ENCODE measurements at places on chromosomes 6 and 20.

DNA sequence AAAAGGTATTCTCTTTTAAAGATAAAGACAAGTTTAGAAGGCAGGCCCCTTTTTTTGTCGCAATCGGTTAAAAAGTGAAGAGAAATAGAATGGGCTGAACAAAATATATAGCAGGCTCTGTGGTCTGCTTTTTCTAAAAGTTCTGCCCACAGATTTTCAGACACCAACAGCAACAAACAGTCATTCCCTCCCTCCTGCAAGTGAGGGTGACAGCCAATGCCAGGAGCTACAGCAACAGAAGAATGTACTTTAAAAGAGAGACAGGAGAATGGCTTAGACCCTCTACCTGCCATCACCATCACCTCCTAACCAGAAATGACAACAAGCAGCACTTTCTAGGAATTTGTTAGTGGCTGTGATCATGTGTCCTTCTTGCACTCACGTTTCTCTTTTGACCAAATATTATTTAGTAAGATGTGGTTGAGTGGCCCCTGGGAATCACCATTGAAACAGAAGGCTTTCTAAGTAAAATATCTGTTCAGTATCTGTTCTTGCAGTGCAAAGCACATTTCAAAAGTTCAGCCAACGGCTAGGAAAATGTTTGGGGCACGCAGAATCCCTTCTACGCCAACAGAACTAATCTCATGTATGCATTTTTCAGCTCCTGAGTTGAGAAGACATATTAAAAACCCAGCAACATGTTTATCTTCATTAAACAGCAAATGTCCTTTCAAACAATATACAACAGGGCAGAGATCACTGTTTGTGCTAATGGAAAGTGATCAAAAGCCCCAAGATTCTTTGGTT, 248.5 kb downstream of the ATXN1 start:
- DNase-seq, result no peak

DNA sequence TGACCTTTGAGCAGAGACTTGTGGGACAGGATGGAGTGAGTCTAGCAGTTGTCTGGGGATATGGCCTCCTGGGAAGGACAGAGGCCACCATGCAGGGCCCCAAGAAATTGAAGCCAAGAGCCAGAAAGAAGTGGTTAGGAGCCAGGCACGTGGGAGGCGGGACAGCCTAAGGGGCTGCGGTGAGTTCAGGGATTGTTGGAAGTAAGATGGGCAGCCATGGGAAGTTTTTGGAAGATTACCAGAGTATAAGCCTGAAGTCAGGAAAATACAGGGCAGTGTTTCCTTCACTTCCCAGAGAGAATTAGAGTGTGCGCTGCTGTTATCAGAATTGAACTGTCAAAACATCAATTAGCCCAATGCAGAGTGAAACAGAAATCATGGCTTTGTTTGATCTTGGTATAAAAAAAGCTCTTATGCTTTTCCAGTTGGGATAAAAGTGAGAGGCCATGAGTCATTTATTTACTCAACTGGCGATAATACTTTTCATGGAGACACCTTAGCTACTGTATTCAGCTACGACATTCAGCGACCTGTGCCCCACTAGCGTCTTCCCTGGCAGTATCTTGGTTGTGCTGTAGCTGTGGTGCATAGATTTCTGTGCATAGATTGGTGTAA, 66.9 kb downstream of the PHACTR2 start:
- peak; percentile 44 for DNase-seq

DNA sequence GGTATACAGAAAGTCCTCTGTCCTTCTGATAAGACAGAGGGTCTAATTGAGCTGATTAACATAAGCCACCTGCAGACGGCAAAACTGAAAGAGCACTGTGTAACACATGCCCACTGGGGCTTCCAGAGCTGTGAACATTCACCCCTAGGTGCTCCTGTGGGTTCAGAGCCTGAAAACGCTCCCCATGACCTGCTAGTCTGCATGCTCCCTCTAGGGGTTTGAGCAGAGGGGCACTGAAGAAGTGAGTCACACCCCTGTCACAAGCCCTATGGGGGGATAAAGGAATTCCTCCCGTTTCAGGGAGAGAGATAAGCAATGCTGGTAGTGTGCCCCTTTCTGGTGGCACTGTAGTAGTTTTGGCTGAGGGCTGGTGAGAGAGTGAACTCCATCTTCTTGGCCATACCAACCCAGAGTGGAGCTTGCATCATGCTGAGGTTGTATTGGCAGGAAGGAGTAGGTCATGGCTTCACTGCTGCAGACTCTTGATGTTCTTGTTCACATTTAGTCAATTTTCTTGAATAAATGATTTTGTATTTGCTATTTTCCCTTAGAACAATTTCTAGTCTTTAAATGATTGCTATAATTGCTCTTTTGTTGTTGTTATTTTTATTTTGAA, 637.5 kb upstream of the MAN1A1 start:
- no peak for DNase-seq

GRCh38 chr6:149065658-149066556, 251.6 kb upstream of the TAB2 start:
- no peak for DNase-seq

GRCh38 chr20:18678549-18679419, 90.9 kb downstream of the DTD1 start:
- DNase-seq, result no peak

DNA sequence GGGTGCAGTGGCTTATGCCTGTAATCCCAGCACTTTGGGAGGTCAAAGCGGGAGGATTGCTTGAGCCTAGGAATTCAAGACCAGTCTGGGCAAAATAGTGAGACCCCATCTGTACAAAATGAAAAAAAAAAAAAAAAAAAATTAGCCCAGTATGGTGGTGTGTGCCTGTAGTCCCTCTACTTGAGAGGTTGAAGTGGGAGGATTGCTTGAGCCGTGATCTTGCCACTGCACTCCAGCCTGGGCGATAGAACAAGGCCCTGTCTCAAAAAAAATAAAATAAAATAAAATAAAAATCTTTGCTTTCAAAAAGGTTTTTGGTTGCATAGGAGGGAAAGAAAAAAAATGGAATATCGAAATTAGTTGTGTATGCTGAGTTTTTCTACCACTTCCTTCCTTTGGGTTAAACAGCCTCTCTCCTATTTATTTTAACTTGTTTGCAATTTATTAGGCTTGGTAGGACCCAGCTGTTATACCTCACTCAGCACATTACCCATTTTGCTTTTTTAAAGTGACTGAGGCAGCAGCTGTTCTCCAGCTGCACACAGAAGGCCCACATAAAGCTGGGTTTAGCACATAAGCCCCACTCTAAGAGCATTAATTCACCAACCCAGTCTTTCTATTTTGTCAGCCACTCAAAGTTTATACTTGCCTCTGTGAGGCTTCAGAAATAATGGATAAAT, 152.3 kb downstream of the ZFAND3 start:
- no peak for DNase-seq

DNA sequence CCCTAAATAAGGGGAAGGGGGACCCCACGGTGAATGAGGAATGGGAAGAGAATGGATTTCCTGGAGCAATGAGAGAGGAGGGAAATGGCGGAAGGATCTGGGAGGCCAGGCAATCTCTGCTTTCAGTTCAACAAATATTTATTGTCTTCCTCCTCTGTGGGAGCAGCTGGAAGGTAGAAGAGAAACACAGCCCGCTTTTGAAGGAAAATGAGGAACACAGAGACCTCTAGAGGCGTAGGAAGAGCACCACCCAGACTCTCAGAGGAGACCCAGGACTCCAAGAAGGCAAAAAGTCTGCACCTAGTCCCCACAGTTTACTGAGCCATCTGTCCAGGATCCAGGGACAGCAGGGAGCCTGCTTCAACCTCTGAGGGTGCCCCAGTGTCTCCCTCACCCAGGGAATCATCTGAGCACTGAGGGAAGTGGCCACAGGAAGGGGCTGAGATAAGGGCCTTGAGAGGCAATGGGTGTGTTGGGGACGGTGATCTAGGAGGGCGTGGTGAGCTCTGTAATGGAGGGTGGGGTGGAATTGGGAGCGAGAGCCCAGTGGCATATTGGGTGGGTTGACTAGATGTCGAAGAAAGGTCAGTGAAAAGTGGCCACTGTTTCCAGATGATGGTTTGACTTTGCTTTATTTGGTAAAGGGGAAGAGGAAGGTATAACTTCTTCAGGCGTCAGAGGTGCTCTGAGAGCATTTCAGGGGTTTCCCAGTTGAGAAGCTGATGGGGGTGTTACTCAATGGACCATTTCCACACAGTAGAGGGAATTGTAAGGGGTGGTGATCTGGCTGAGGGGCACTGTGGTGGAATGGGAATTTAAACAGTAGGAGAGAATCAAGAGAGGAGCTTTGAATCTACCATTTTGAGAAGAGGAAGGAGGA, 610 bp downstream of the PSORS1C1 start:
- peak; percentile 71 for DNase-seq

DNA sequence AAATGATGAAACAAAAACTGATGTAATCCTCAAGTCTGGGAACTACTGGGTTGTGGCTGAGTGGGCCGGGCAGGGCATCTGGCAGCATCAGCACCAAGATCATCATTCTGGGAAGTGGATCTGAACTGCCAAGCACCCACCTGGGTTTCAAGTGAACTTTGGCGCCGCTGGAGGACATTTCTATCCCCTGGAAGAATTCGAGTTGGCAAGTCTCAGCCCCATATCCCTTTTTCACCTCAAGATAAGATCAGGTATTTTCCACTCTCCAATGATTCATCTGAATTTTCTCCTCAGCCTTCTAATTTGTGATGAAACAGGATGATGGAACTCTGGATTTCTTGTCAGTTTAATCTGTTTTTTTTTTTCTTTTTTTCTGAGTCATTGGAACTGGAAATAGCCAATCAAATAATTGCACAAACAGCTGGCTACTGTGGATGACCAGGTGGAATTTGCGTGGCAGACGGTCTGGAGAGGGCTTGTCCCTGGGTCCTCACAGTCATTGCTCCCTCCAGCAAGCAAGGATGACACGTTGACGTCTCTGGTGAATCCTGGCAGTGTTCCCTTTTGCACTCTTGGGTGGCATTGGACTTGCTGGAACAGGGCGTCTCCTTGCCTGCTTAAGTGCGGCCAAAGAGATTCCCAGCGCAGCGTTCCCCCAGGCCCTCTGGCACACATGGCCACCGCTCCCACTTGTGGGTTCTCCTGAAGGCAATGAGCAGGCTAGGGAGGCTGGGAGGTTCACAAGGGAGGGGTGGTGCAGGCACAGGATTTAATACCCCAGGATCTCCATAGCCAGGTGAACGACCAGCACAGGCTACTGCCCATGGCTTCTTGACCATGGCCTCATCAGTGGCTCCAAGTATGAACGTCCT, 80.4 kb downstream of the DHX35 start:
- DNase-seq, result no peak

DNA sequence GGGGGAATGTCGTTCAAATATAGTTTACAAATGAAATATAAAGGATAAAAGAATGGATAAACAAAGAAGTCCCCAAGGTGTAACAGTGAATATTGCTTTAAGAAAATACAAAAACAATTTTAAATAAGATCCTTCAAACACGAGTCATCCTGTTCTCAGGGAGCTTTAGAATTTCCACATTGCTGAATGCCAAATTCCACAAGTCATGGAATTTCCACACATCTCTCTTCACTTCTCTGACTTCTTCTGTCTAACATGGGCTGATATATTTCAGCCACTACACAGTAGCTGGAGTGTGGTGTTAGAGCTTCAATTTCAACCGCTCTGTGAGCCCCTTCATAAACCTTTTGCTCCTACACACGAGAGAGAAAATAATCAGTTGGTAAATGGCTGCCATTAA, 28.0 kb downstream of the IL22RA2 start:
- DNase-seq, result peak; percentile 25

DNA sequence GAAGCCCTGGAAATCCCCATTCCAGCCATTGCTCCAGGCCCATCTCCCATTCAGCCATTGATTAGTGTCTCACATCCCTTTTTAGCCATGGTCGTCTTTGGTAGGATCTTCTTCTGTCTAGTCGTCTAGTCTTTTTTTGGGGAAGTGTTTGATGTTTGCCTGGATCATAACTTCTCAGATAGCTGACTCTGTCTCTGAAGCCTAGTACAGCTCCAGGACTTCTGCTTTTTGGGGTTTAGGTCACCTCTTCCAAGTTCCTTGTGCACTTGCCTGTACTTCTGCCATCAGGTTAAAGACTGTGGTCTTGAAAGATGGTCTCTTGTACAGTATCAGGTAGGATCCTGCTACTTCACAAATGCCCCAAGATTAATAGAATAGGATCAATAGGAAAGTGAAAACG, 553.5 kb downstream of the PKHD1 start:
- no peak for DNase-seq

DNA sequence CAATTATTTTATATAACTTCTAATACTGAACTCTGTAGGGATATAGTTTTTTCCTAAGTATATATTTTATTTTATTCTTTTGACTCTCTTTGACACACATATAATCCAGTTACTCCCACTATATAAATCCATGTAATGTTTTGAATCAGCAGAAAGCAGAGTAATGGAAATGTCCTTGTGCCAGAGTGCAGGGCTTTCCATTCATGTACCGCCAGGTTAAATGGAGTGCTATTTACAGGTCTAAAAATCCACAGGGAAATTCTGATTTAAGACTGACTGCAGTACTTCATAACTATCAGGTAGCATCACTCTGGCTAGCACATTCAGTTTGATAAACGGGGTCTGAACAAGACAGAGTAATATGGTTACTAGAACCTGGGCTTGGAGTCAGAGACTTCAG, 626.8 kb downstream of the COL12A1 start:
- DNase-seq, result no peak

DNA sequence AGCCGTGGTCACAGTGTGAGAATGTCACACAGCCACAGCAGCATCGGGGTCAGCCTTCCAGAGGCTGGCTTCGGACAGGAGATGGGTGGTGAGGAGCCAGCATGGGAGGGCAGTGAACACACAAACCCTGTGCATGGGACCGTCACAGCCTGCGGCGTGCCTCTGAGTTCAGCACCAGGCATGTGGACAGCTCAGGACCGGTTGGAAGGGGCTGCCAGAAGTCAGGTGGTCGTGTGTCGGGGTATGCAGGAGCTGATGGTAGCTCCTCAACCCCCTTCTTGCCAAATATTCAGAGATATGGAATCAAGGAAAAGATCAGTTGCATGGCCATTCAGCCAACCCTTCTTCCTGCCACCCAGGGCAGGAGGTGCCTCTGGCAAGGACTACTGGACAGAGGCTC, 28.2 kb downstream of the MYT1 start:
- no peak for DNase-seq

GRCh38 chr20:60340232-60340631, 382.0 kb downstream of the CDH26 start:
- no peak for DNase-seq

- DNase-seq, result peak; percentile 49
Measured at GRCh38 chr6:3887150-3887700, 38.1 kb downstream of the FAM50B start.

DNA sequence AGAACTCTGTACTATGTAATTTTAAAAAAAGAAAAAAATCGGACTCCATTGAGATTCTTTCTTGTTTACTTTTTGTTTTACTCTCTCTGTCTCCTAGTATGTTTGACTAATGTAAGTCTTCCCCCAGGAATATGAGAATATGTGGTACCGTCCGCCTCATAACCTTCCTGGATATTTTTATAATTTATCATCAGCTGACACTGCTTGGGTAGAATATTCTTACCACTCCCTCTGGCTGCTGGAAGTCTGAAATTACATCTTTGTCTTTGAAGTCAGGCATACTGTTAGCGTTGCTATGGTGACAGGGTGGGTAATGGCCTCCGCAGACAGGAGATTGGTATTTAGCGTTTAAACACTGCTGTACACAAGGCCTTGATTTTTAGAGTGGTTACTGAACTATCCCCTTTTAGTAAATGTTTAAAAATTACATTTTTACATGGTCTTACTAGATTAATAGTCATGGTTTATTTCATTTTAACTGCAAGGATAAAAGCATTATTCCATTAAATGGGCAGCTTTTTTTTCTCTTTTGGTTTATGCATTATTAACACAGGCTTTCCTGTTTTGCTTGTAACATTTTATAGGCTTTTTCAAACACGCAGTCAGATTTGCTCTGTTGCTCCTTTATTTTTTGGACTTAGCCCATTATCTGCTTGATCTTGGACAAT, 176.4 kb downstream of the ARID1B start:
- peak; percentile 95 for DNase-seq
